ACHN (cell line): ENCODE measurements at places on chromosomes 11 and 22.

- DNase-seq = no peak
Measured at GRCh38 chr11:72347691-72348090, 86.6 kb downstream of the CLPB start.

GRCh38 chr11:111301004-111301841 is 2.9 kb downstream of the POU2AF3 start:
- no peak for DNase-seq

GRCh38 chr11:133966921-133967598 is 10.3 kb upstream of the IGSF9B start:
- DNase-seq = no peak

DNA sequence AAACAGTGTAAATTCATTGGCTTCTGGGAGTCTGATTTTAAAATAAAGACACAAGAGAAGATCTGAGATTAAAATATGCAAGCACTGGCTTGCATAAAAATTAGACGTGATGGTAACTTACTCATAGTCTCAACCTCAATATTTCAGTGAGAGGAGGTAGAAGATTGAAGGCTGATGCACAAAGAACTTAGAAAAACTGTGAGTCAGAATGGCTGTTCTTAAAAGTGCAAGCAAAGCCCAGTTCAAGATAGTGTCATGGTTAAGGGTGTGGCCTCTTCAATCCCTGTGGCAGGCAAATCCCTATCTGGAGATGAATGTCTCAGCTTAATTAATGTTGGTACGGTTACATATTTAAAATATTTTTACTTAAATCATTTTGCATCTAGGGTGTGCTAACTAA is 33.6 kb upstream of the FIBIN start:
- DNase-seq = no peak

GRCh38 chr22:43996981-43997265 is 27.2 kb upstream of the PARVB start:
- no peak for DNase-seq

DNA sequence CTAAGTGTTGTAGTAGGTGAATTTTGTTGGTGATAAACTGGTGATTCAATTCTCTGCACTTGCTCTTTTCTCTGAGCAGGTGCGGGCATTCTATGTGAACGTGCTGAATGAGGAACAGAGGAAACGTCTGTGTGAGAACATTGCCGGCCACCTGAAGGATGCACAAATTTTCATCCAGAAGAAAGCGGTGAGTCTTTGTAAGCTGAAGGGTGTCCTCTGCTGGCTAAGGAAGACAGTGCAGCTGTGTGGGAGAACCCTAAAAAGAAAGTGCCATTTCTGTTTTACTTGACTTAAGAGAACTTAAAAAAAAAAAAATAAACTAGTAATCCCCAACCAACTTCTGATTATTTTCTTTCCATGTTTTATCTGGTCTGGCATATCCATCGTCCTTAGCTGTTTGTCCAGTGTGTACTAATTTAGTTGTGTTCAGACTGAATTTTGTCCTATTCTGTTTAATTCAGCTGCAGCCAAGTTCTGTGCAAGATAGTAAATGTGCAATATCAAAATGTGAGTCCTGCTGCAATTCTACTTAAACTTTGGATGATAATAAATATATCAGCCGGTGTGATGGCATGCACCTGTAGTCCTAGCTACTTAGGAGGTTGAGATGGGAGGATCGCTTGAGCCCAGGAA is 29.6 kb downstream of the CAT start:
- DNase-seq = peak; percentile 42

DNA sequence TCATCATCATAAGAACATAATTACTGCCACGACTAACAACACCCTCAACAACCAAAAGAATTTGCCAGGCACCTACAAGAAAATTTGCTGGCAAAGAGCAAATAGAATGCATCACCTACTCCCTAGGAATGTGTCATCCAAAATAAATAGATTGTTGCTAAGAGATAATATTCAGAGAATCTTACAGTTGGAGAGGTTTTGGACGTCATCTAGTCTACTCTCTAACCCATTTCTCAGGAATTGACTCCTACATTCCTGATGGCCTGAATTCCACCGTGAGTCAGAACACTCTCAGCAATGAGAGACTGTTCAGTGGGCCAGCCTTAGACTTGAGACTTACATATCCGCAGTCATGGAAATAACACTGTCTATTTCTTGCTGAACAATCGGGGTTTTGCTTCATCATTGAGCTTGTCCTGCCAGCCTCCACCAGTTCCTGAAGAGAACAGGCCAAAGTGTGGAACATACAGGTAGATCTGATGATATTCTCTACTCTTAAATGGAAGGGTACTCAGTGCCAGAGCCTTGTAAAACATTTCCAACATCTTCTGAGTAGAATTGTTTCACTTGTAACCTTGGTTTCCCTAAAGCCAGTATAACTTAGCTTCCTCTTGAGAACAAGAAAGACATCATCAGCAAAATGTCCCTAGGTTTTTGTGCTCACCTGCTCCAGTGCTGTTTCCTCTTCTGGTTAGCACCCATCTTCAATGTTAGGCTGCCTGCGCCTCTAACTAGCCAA is 8.3 kb downstream of the KIRREL3 start:
- DNase-seq = peak; percentile 98

DNA sequence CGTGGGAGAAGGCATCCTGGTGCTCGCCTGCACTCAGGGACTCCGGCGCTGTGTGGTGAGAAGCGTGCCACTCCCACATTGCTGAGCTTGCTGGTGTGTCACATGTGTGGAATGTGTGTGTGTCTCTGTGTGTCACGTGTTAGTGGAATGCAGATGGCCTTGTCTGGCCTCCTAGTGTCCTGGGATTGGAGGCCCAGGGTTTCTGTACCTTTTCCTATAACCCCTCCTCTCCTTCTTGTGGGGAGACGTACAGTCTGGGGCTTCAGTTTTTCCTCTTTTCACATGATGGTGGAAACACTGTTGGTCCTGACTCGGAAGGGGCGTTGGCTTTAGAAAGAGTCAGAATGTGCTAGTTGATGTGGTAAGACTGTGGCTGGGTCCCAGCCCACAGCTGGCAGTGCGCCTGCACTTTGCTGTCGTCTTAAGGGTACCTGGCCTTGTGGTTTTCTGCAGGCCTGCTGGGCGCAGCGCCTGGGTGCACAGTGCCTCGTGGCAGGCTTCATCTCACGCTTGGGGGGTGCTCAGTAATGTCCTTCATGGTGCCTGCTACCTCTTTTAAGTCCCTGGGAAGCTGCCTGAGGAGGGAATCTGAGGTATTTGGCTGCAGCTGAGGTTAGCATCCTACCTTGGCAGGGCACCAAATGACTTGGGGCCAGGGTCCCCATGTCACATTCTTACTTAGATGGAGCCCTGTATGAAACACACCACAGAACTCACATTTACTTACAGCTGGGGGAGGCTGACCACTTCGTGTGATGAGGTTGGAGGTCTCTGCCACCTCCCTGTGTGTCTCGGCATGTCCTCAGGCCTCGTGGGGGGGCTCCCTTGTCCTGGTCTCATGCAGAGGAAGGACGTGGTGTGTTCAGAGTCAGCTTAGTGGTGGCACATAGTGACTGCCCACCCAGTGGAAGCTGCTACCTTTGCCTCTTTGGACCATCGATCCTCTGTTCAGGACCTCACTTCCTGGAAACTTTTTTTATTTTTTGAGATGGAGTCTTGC is 61.9 kb downstream of the MED15 start:
- peak; percentile 92 for DNase-seq

DNA sequence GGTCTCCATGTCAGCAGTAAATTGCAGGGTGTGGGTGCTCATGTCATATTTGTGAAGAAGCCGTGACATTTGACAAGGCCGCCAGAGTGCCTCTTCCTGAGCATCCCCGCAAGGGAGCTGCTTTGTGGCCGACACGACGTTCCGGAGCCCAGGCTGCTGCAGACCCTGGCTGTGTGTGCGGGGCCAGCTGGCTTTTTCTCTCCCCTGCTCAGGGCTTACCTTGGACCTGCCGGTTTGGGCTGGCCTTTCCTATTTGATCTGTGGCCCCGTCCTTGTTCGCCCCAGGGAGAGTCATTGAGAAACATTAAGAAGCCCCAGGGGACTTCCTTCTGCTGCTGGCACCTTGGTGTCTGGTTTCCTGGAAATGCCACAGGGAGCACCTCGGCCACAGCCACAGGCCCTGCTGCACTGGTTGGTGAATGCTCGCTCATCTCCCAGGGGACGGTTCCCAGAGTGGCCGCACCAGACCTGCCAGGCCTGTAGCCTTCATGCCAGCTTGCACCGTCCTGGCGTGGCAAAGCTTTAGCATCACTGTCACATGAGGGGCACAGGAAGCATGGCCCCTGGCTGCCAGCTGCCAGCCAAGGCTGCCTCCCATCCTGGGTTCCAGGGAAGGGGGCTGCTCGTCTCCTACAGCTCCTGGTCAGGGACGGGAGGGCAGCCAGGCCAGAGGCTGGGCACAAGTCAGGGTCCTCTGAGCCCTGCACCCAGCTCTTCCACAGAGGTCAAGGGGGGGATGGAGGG is 5.4 kb downstream of the GRK2 start:
- DNase-seq = no peak

GRCh38 chr11:132901638-132902471 is 630.4 kb downstream of the OPCML start:
- DNase-seq = no peak

DNA sequence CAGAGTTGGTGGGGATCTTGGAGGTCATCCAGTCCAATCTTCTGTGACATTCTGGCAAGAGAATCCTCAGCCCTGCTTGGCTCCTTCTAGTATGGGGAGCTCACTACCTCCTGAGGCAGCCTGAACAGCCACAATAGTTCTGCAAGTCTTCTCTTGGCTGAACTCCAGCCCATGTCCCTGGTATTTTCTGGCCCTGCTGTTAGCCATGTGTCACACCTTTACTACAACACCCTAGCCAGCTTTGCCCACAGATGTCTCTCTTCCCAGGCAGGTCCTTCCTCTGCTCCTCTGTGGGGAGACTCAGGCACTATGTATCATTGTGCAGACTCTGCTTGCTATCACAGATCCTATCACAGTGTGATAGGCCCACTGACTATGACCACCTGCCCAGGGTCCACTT is 297.7 kb downstream of the CTTN start:
- no peak for DNase-seq

GRCh38 chr11:9714272-9714940 is 50.5 kb downstream of the SWAP70 start:
- no peak for DNase-seq

- no peak for DNase-seq
Measured at GRCh38 chr11:70183032-70183431, 20.1 kb upstream of the FADD start.

DNA sequence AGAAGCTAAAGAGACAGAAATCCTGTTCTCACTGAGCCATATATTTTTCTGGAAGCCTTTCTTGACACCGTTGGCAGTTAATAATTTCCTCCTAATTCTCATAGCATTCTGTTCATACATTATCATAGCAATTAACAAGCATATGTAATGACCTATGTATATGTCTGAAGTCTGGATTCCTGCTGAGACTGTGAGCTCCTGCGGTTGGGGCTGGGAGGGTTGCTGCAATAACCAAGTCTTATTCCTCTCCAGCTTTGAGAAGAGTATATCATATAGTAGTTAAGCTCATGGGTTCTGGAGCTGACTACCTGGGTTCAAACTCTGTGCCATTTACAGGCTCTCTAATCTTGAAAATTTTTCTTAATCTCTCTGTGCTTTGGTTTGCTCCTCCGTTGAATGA is 175.2 kb downstream of the MAML2 start:
- DNase-seq = no peak

DNA sequence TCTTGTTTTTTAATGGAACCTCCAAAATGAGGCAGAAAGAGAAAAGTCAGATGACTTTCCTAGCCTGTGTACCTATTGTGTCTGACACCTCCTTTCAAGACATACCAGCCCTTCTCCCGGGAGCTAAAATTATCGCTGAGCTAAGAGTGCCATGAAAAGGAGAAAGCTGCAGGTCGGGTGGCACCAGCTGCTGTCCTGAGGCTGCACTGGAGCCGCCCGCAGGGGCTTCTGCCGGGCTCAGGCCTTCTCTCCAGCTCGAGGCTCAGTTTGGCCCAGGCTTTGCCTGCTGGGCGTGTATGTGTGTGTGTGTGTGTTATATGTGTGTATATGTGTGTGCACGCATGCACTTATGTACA is 27.7 kb upstream of the RAB1B start:
- DNase-seq = no peak

DNA sequence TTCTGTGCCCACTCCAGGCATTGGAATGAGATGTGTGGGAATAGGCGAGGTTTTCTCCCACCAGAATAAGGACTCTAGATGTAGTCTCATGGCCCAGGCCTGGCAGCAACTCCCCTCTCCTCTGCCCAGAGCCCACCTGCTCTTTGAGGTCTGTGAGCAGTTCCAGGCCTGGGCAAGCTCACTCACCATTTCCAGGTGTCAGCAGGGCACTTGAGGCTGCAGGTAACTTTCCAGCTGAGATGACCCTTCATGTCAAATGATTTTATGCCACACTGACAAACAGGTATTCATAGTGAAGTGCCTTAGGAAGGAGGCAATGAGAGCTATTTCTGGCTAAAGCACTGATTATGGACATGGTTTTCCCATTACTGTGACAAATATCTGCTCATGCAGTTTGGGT is 123.3 kb upstream of the CCDC90B start:
- DNase-seq = no peak

DNA sequence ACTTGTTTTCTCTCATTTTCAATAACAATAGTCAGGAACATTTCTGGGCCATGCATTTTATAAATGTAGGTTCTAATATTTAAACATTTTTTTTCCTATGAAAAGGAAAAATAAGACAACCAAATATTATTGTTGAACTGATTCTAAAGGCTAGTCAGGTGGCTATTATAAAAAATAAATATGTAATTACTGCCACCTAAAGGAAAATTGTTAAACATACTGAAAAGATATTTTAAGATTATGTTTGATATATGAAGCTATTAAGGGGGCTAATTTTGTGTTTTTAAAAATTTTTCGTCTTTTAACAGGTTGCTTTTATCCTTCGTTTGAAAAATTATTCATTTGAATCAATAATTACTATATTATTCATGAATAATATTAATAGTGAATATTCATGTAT is 62.2 kb upstream of the FDX1 start:
- peak; percentile 11 for DNase-seq

- DNase-seq = peak; percentile 79
Measured at GRCh38 chr11:69166218-69167115, 10.7 kb downstream of the SMIM38 start.

- peak; percentile 41 for DNase-seq
Measured at GRCh38 chr11:3021125-3021524, 29.0 kb upstream of the NAP1L4 start.

- no peak for DNase-seq
Measured at GRCh38 chr11:70036971-70037882, 40.9 kb upstream of the ANO1 start.

- DNase-seq = peak; percentile 91
Measured at GRCh38 chr11:34501500-34501899, 12.1 kb downstream of the ELF5 start.

- no peak for DNase-seq
Measured at GRCh38 chr11:61172888-61173287, 11.7 kb upstream of the VPS37C start.

- DNase-seq = no peak
Measured at GRCh38 chr22:39815932-39816331, 77.6 kb downstream of the ENTHD1 start.

DNA sequence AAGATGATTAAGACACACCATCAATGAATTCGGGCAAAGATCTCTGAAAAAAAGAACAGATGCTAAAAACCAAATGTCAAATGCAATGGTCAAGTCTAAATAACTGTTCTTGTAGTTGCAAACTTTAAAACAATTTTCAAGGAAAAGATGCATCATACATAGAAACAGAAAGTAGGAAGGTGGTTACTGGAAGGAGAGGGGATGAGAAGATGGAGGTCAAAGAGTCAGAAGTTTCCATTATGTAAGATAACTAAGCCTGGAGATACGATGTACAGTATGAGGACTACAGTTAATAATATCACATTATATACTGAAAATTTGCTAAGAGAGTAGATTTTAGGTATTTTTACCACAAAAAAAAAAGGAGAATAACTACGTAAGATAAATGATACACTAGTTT is 27.1 kb downstream of the CWF19L2 start:
- DNase-seq = no peak

GRCh38 chr11:90426442-90426841 is 203.6 kb upstream of the CHORDC1 start:
- DNase-seq = no peak
